Thyroid gland (tissue), 4 donors: ENCODE measurements at places on chromosomes 11 and 22. TPM values are rescaled to one million over a fixed set of nuclear protein-coding genes. Genes with fewer than 3 reads are reported as not detected.

Gene TMEM191C
- total RNA-seq, result 0.94 TPM

GRCh38 chr11:92692826-92693546 is 276.5 kb upstream of the MTNR1B start:
- DNase-seq, result no peak
- no peaks in the 10 kb centered on the region for H3K27me3 ChIP-seq
- H3K4me3 ChIP-seq, result no peak overlapping the region

- H3K36me3 ChIP-seq, result no peaks in the 10 kb centered on the region
- DNase-seq, result no peak
- H3K27me3 ChIP-seq, result no peaks in the 10 kb centered on the region
- no peak overlapping the region for H3K4me3 ChIP-seq
These were observed 37.8 kb downstream of the FDX1 start for GRCh38 chr11:110467556-110467955.

Gene CCND1
- total RNA-seq, result 55.1 TPM

DNA sequence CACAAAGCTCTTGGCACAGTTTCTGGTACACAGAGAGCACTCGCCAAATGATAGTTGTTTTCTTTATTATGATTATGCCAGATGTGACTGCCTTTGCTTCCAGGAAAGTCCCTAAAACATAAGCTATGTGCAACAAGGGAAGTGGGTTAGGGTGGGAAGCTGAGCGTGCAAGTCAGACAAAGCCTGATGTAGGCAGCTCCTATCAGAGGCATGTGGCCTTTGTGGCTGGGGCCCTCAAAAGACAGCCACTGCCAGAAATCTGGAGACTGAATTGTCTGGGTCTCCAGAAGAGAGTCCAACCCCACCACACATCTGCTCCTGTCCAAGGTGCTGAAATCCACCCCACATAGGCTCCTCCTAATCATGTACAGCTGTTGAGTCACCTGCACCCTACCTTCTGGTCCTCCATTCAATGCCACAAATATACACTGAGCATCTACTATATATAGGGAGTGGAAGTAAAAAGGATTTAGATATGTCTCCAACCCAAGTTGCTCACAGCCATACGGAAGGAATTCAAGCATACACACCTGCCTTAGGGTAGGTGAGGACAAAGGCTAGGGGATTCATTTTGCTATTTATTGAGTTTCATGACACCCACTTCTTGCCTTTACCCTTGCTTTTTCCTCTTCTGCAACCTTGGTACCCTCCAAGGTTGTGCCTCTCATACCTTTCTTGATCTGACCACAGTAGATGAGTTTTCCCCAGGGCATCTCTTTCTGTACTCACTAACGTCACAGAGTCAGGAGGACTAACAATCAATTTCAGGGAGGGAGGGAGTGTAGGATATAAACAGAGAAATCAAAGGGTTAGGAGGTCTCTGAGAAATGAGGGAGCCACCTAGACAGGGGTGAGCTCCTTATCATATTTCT is 12.4 kb downstream of the SEC14L3 start:
- H3K36me3 ChIP-seq, result no peaks in the 10 kb centered on the region
- H3K27ac ChIP-seq, result no peak overlapping the region
- H3K4me3 ChIP-seq, result no peak overlapping the region
- no peaks in the 10 kb centered on the region for H3K27me3 ChIP-seq
- no peaks in the 10 kb centered on the region for H3K4me1 ChIP-seq
